ENCODE measurements at places on chromosomes 1 and 21.

DNA sequence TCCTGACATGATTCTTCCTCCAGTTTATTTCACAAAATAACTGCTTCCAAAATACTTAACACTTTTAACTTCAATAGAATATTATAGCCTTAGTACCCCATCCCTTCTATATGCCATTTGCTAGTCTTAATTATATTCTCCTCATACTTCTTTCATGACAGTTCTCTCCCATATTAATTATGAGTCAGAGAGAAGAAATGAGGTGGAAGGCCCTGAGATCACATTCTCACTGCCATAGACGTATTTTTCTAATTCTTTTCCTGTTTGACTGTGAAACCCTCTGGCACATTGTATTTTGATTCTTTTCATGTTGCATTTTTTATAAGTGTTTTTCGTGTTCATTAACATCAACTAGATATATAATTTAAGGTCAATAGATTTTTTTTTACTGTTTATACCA lies 88.4 kb downstream of the GTF2B start:
- DNase-seq: no peak

- no peak for DNase-seq
Measured at GRCh38 chr21:15277466-15277865, 212.7 kb upstream of the NRIP1 start.

GRCh38 chr1:27519331-27520258 lies 29.6 kb upstream of the WASF2 start:
- DNase-seq: no peak

DNA sequence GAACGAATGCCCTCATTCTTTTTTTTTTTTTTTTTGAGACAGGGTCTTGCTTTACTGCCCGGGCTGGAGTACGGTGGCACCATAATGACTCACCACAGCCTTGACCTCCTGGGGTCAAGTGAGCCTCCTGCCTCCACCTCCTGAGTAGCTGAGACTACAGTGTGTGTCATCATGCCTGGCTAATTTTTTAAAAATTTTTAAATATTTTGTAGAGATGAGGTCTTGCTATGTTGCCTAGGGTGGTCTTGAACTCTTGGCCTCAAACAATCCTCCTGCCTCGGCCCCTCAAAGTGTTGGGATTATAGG lies 69.4 kb downstream of the ALG14 start:
- DNase-seq: no peak

DNA sequence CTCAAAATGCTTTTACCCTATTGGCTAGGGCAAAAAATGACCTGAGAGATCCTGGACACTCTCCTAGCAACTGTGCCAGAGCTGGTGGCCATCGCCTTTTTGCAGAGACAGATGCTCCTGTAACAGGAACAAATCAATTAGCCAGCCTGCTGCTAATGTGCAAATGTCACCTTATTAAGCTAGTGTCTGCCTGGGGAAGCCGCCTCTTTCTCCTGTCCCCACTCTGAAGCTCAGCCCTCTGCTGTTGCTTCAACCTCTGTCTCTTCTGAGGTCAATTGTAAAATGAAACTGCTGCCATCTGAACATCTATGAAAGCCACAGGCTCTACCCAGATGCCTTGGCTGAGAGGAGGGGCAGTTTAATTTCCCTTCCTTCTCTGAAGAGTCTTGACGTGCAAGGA lies 85.5 kb upstream of the CACNA1E start:
- DNase-seq: no peak

- no peak for DNase-seq
Measured at GRCh38 chr1:113811156-113811887, 954 bp downstream of the RSBN1 start.

- DNase-seq: no peak
Measured at GRCh38 chr1:104121271-104121670, 371.6 kb downstream of the AMY1C start.

DNA sequence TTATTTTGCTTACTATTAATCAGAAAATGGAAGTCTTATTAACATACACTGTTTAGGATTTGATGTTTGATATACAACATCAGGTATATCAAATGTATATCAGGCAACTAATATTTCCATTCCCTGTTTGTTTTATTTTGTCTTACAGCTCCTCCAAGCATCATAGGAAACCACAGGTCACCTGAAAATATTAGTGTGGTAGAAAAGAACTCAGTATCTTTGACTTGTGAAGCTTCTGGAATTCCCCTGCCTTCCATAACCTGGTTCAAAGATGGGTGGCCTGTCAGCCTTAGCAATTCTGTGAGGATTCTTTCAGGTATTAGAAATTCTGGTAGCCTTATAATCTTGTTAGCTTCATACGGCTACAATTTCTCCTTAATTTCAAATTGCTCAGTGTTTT lies 318.0 kb downstream of the TPR start:
- no peak for DNase-seq

GRCh38 chr1:71502006-71502405 lies 421.2 kb upstream of the ZRANB2 start:
- no peak for DNase-seq

DNA sequence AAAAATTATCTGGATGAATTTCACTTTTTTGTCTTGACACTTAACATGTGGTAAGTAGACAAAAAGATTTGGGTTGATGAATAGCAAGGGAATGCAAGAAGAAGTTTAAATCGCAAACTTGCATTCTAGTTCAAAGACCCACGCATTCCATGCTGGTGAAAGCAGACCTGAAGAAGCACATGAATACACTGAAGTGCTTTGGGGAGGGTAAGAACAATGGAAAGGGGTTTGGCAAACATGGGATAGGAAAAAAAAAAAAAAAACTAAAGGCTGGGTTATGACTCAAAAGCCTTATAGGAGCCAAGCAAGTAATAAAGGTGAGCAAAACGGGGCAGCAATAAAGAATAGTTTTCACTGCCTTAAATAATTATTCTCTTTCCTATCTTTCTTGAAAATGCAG lies 450.2 kb downstream of the LMO4 start:
- no peak for DNase-seq

- DNase-seq: no peak
Measured at GRCh38 chr1:101174722-101175121, 62.1 kb upstream of the S1PR1 start.

GRCh38 chr1:53550201-53550741 lies 91.1 kb downstream of the DMRTB1 start:
- DNase-seq: no peak

DNA sequence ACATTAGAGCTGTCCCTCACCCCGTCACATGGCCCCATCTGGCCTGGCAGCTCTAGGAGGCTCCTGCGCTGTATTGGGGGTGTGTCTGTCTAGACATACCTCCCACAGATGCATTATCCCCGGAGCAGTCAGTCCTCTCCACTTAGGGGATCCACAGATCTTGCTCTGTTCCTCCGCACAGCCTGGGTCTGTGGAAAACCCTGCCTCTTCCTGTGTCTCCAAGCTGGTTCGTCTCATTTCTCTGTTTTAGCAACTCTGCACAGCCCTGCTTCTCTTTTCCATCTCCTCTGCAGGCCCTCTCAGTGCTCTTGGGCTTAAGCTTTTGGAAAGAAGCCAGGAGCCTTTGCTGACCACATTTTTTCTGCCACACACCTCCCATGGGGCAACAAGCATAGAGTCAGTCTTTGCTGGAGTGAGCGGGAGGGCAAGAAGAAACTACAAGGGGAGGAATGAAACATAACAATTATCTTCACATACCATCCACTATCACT lies 241.5 kb downstream of the FOXD2 start:
- no peak for DNase-seq

All from activated T-cell treated with anti-CD3 and anti-CD28 coated beads for 24 hours (primary cell).